Hepatic stellate cell (primary cell): ENCODE measurements at places on chromosomes 7 and 10.

- DNase-seq: no peak
Observed at GRCh38 chr10:19310066-19310465, 261.5 kb downstream of the MALRD1 start.

GRCh38 chr7:101126651-101127459 is at the start of gene SERPINE1:
Gene SERPINE1, plus strand, starts transcription at chr7:101127104. Its CDS starts 1,290 bp downstream, at chr7:101128394.
- DNase-seq: peak; percentile 97

DNA sequence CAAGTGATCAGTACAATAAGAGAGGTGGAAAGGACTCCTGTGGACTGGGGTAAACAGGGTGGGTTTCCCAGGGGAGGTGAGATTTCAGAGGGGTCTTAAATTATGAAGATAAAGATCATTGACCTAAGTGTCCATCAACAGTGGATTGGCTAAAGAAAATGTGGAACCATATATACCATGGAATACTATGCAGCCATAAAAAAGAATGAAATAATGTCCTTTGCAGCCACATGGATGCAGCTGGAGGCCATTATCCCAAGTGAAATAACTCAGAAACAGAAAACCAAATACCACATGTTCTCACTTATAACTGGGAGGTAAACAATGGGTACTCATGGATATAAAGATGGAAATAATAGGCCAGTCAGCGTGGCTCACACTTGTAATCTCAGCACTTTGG is 28.9 kb upstream of the CUX1 start:
- no peak for DNase-seq

DNA sequence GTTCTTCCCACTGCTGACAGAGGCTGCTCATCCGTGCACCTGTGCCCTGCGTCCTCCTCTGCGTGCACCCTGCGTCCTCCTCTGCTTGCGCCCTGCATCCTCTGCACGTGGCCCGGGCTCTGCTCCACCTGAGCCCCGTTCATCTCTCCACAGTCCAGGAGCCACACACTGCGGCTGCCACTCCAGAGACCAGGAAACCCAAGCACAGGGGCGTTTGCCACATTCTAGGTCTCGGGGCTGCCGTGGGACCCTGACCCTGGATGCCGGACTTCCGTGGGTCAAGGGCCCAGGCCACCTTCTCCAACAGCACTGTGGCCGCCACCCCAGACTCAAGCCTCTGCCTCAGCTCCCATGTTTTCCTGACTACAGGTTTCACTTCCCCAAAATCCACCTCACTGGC is 460.4 kb downstream of the PTPRN2 start:
- DNase-seq: no peak

DNA sequence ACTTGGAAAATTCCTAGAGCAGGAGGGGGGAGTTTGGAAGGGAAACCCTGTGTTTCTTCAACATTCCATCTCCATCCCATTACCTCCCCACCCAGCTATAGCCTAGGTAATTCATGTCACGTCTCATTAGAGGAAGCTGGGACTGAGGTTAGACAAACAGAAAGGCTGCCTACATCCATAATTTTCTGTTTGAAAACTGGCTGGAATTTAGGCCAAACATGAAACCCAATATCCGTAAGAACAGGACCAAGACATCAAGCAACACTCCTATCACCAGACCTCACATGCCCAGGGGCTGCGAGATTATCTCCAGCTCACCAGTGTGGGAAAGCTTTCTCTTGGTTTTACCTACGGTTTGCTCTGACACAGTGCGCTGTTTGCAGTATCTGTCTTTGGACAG is 316.3 kb downstream of the FRMD4A start:
- DNase-seq: no peak

DNA sequence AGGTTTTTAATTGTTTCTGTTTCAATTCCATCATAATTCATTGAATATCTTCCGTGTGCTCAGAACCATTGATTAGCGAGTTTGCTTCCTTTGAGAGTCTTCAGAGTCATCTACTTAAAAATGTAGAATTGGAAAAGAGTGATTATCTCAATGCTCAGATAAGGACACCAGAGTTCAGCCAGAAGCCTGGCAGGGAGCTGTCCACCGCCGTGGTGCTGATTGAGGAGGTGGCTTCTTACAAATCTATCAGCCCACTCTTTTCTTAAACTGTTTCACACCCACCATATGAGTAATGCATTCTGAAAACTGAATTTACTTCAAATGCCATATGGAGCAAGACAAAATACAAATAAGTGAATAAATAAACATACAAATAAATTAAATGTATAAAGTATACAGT is 79.3 kb downstream of the INSYN2A start:
- peak; percentile 45 for DNase-seq

DNA sequence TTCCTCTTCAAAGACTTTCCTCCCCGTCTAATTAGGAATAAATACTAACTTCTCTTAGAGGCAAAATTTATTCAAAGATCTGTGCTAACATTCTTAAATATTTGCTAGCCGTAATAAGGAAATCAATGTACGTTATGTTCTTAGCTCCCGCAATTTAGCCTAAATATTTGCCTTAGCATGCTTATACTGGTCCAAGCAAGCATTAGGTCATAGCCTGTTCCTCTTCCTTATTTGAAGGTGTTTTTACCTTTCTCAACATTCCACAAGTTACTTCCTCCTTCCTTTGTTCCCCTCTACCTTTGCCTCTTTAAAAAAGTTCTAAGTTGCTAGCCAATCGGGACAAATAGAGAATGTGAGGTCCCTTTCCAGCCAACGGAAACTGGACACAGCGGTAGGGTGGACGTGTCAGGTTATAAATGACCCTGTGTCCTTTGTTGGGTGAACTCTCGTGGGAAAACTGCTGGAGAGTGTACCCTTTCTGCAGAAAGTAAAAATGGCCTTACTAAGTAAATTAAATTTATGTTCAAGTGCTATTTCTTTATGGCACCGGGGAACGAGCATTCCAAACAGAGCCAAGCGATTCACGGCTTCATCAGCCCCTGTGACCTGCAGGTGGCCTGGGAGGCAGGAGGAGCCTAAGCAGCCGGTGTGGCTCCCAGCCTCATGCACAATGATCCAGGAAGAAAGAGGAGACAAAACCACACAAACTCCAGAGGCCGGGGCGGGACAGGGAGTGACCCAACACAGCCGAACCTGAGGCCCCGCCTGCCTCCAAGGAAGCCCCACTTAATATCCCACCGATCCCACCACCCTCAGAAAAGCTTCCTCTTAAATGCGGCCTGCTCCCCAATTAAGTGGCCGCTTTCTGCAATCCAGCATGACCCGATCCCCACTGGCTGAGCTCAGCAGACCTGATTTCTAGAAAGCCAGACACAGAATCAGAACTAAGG is 67.0 kb downstream of the ZRANB1 start:
- DNase-seq: no peak

- DNase-seq: peak; percentile 40
Observed at GRCh38 chr7:132276976-132277725, 299.1 kb downstream of the PLXNA4 start.

- no peak for DNase-seq
Observed at GRCh38 chr7:18689551-18689950, 194.0 kb downstream of the HDAC9 start.

DNA sequence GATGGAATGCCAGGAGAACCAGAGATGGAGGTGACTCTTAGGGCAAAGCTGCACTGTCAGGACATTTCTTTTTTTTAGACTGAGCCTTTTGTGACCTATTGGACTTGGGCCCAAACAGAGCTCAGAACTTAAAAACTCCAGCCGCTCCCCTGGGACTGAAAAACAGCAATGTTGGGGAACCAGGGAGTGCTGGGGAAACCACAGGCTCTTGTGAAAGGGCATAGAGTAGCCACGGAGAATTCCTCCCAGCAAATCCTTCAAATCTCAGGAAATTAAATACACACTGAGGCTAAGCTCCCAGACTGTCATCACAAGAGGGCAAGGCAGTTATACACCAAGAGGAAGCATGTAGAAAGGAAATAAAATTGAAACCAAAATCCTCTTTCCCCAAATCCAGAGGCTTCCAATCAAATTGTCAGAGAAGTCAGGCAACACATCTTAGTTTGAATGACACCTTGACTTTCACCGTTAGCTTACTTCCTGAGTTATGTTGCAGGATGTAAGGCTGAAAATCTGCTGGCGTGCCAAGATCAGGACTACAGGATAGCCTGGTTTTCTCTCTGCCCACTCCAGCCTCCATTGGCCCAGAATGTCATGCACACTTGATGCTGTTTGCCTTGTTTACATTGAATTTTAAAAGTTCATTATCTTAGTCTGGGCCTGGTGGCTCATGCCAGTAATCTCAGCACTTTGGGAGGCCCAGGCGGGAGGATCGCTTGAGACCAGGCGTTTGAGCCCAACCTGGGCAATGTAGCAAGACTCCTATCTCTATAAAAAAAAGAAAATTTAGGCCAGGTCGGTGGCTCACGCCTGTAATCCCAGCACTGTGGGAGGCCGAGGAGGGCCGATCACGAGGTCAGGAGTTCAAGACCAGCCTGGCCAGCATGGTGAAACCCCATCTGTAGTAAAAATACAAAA is 2.6 kb upstream of the RFC2 start:
- peak; percentile 90 for DNase-seq

- DNase-seq: no peak
Observed at GRCh38 chr7:158486919-158487318, 100.7 kb downstream of the PTPRN2 start.

DNA sequence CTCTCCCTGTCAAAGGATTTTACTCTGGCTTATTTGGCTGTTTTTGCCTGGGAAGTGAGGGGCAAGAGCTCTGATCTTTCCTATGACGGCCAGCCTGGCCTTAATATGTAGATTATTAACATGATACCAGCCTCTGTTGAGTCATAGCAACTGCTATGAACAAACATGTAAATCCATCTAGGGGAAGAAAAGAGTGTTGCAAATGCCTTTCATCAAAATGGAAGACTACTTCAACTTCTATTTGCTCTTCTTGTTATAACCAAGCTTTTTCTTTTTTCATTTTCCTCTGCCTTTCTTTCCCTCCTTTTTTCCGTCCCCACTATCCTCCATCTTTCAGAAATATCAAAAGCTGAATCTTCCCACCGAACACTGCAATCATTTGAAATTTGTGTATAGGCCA is 46.6 kb downstream of the BTRC start:
- DNase-seq: no peak

- no peak for DNase-seq
Observed at GRCh38 chr7:55502124-55502857, 70.0 kb downstream of the VOPP1 start.

DNA sequence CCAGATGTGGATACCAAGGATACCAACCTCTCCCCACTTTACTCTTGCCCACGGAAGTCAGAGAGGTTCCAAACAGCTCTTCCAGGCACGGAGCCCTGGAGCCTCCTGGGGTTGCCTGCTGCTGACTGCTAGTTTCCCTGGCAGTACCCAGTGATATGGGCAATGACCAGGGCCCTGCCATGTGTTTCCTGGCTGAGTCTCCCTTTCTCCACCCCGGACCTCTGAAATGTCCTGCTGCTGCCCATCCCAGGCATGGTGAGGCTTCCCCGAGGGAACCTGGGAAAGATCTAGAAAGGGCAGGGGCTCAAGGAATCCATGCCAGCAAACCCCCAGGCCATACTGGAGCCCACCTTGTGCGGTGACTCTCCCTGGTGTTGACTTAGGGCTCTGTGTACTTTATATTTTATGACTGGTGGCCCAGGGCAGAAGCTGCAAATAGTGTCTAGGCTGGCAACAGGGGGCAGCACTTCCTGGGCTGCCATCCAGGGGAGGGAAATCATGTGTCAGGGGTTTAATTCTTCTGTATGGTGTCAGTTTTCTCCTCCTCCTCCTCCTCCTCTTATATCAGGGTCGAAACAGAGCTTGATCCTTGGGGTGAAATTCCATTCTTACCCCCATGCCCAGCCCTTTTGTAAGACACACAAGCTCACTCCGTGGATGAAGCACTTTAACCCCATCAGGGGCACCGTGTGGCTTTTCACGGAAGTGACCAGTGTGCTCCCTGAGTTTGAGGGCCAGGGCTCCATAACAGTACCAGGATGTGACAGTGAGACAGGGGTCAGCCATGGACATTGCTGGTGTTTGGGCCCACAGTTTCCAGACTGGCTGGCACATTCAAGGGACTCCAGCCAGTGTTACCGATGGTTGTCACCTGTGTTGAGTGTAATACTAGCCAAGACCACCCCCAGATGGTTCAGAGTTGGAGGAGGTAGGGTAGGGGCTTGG is 62.4 kb upstream of the GDF10 start:
- DNase-seq: no peak

GRCh38 chr7:35032166-35032565 is 5.1 kb downstream of the DPY19L1 start:
- no peak for DNase-seq

DNA sequence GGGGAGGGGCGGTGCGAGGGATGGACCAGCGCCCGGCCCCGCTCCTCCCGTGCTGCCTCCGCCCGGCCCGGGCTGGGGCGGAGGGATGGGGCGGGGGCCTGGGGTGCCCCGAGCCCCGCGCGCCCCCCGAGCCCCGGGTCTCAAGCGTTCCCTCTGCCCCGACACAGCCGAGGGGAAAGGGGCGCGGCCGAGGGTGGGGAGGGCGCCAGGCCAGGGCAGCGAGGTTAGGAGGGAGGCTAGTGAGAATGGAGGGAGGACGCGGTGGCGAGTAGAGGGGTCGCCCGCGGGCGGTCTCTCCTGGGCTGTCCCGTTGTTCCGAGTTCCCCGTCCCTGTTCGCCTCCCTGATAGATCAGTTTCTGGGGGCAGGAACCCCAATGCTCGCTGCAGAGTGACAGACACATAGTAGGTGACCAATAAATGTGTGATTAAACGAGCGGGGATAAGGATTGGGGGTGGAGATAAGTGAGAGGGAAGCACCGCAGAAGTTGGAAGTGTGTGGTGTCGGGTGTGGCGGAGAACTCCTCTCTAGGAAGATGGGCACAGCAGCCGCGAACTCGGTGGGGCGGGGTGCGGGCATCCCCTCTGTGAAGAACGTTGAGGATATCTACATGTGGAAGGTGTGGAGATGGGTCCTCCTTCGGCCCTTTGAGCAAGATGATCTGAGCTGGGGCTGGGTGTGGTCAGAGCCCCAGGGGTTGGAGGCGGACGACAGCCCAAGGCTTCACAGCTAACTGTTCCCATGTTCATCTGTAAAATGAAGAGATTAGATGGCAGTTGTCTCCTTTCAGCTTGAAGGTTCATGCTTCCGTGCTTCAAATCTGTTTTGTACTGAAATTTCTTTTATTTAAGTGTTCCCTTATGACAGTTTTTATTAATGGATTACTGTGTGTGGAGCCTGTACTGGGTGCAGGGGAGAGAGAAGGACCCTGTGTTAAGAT is 580 bp downstream of the ZNF775 start:
- peak; percentile 49 for DNase-seq

GRCh38 chr7:135512135-135512887 is 2.4 kb upstream of the CNOT4 start:
- peak; percentile 23 for DNase-seq

DNA sequence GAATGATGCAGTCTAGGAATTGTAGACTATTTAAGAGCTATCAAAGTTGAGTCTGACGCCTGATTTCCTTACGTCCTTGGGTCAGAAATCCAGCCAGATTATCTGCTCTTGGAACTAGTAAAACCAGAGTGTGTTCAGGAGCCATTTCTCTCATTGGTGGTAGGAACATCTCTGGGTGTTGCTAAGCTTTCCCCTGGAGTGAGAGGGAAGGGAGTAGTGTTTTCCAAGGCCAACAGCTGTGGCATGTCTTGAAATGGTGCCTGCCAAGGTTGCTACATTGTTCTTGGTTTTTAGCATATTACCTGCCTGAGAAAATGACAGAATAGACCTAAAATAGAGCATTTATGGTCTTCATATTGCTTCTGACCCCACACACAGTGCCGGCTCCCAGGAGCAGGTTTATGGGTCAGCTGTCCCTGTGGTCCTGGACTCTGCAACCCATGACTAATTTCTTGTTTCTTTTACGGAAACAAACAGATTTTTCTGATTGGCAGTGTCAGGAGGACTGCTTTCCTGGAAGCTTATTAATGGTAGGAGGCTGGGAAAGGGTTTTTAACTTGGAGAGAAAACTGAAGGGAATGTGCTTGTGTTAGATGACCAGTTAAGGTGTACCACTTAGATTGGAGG is 17.5 kb downstream of the GBF1 start:
- no peak for DNase-seq
